ENCODE measurements at places on chromosomes 12 and 14.
A peak's percentile ranks its signal among the peaks of the same experiment; 100 is the strongest.

GRCh38 chr12:89414851-89415250 lies 62.5 kb upstream of the DUSP6 start:
- DNase-seq = no peak

DNA sequence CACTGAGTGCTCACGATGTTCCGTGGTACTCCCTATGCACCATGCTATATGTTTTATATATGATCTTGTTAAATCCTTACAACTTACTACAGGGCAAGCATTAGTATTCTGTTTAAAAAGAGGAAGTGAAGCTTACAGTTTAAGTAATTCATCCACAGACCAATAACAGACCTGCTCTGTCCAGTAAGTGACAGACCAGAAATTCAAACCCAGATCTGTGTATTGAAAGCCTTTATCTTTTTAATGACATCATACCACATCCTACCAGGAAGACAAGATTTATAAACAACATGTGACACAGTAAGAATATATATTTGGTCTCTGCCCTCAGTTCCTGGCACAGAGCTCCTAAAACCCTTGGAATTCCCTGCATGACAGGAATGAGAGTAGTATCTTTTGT lies 206.5 kb downstream of the STXBP6 start:
- DNase-seq = no peak

GRCh38 chr14:51545396-51545795 lies 106.3 kb upstream of the FRMD6 start:
- DNase-seq = no peak

- peak; percentile 42 for DNase-seq
Observed at GRCh38 chr12:113804961-113805600, 161.0 kb downstream of the RBM19 start.

GRCh38 chr12:49292729-49293055 lies 2.3 kb upstream of the PRPH start:
- peak; percentile 70 for DNase-seq

DNA sequence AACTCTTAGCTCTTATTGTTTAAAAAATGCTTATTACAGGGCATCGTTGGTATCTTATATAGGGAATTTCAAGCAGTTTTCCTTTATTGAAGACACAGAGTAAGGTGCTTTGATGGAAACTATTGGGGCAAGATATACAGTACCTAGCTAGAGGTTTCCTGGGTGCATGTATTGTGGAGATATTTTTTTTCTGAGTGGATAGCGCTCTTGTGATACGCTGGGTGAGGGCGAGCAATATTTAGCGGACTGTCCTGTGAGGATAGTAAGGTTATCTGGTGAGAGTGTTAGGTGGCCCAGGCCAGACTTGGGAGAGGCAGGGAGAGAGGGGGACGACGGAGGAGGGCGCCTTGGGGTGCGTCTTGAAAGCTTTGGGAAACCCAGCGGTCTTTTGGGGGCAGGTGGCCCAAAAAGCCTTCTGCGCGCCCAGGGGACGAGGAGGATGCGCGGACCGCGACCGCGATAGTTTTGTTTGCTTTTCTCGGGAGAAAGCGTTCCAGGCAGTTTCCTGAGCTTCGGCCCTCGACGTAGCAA lies 596 bp upstream of the BICD1 start:
- peak; percentile 51 for DNase-seq

GRCh38 chr14:45332360-45332988 lies 79.5 kb upstream of the MIS18BP1 start:
- DNase-seq = no peak

DNA sequence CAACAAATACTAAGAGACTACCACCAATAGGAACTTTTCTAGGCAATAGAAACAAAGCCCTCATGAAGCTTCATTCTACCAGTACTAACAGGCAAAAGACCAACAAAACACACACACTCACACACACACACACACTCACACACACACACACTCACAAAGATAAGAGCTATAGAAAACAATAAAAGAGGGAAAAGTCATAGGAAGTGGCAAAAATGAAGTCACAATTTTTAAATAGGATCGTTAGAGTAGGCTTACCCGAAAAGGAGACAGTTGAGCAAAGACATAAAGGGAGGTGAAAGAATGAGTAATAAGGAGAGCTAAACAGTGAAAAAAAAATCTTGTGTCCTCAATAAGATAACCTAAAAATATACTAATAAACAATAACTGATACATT lies 66.5 kb downstream of the C2CD5 start:
- DNase-seq = no peak

GRCh38 chr12:28610401-28611114 lies 420.3 kb downstream of the CCDC91 start:
- DNase-seq = no peak

- DNase-seq = no peak
Observed at GRCh38 chr12:88810806-88811205, 230.5 kb upstream of the KITLG start.

- DNase-seq = no peak
Observed at GRCh38 chr12:6226002-6226678, 25.9 kb downstream of the CD9 start.
